IMR-90 (cell line): ENCODE measurements at places on chromosomes 11 and 22. TPM values are rescaled to one million over a fixed set of nuclear protein-coding genes. Genes with fewer than 3 reads are reported as not detected.

- no peak overlapping the region for H3K27ac ChIP-seq
- H3K36me3 ChIP-seq, result no peaks in the 10 kb centered on the region
- peak; percentile 17 for DNase-seq
- peaks cover 8% of the 10 kb centered on the region; the same call in 1 of the 2 replicates for H3K4me1 ChIP-seq
- no peak overlapping the region for H3K4me3 ChIP-seq
- H3K27me3 ChIP-seq, result peaks cover 40% of the 10 kb centered on the region
Observed at GRCh38 chr22:39453765-39454378, 2.9 kb upstream of the MGAT3 start.

DNA sequence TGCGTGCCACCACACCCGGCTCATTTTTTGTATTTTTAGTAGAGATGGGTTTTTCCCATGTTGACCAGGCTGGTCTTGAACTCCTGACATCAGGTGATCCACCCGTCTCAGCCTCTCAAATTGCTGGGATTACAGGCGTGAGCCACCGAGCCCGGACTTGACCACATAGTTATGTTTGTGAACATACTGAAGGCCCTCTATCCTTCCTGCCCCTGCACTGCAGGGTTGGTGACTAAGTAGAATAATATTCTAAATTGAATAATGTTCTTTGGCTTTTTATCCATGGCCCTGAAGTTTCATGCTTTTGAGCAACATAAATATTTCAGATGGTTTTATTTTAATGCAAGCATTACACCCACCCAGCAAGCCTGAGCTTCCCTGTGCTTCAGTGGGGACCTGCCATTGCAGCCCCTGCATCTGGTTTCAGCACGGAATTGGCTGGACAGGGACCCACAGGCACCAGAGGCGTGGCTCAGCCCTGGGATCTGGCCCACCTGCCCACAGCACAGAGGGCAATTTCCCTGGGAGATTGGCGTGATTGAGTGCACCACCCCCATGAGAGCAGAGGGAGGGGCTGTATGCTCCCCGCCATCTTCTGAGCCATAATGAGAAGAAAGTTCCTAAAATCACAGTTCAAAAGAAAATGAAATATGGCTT, 460.5 kb downstream of the BRD1 start:
- DNase-seq, result no peak
- no peaks in the 10 kb centered on the region for H3K4me1 ChIP-seq
- H3K27me3 ChIP-seq, result no peaks in the 10 kb centered on the region

- no peak overlapping the region for H3K4me3 ChIP-seq
- DNase-seq, result no peak
- H3K27me3 ChIP-seq, result peaks cover 14% of the 10 kb centered on the region
- 0 out of 2 replicates have a peak, but pooled peaks cover 2% of the 10 kb centered on the region for H3K4me1 ChIP-seq
Observed at GRCh38 chr11:11477695-11478420, 124.8 kb upstream of the CSNK2A3 start.

GRCh38 chr11:71309611-71310010, 57.2 kb upstream of the SHANK2 start:
- no peak for DNase-seq
- no peaks in the 10 kb centered on the region for H3K36me3 ChIP-seq
- no peak overlapping the region for H3K4me3 ChIP-seq
- no peaks in the 10 kb centered on the region; the same call in 1 of the 2 replicates for H3K4me1 ChIP-seq

DNA sequence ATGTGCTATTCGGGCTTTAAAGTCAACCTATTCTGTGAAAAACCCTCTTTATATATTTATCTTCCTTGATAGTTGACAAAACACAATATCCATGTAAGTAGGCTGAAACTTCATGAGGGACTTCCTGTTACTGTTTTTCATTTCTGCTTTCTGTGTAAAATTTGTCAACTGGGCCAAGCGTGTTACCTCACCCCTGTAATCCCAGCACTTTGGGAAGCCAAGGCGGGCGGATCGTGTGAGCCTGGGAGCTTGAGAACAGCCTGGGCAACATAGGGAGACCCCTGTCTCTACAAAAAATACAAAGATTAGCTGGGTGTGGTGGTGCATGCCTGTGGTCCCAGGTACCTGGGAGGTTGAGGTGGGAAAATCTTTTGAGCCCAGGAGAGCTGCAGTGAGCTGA, 66.5 kb upstream of the SLC25A18 start:
- H3K27me3 ChIP-seq, result no peaks in the 10 kb centered on the region; the same call in none of the 2 replicates
- no peak for DNase-seq
- H3K27ac ChIP-seq, result no peak overlapping the region
- no peaks in the 10 kb centered on the region for H3K4me1 ChIP-seq
- no peaks in the 10 kb centered on the region for H3K36me3 ChIP-seq

DNA sequence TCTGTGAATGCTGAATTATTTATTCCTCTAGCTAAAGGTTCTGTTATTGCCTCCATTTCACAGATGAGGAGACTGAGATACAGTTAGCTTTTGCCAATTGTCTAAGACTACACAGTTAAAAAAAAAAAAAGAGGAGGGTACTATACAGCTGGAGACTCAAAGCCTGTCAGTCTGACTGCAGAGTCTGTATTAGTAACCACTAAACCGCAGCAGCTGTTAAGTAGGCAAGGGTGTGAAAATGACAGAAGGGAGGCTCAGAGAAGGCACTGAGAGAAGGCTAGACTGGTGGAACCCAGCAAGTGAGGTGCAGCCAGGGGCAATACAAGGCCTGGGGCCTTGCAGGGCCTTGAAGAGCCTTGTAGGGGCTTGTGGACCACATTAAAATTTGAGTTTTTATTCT, 181.2 kb downstream of the CSNK2A3 start:
- no peaks in the 10 kb centered on the region for H3K36me3 ChIP-seq
- peaks cover 25% of the 10 kb centered on the region for H3K27me3 ChIP-seq
- DNase-seq, result no peak
- no peak overlapping the region for H3K4me3 ChIP-seq
- H3K4me1 ChIP-seq, result no peaks in the 10 kb centered on the region; the same call in 1 of the 2 replicates

DNA sequence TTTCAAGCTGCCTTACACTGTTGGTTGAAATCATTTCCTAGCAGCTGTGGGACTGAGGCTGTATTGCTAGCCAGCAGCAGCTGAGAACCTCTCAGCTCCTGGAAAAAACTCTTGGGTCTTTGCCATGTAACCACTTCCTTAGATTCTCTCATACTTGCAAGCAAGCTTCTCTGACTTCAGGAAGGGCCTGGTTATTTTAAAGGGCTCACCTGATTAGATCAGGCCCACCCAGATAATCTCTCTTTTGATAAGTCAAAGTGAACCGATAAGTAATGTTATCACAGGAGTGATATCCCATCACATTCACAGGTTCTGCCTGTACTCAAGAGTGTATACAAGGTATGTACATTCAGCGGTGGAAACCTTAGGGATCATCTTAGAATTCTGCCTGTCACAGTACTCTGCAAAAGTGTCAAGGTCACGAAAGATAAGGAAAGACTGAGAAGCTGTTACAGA, 7.4 kb upstream of the CLPB start:
- H3K4me3 ChIP-seq, result no peak overlapping the region
- H3K27me3 ChIP-seq, result peaks cover 6% of the 10 kb centered on the region
- no peaks in the 10 kb centered on the region for H3K4me1 ChIP-seq

- no peaks in the 10 kb centered on the region; the same call in 1 of the 2 replicates for H3K27me3 ChIP-seq
- no peak overlapping the region for H3K27ac ChIP-seq
- H3K4me3 ChIP-seq, result no peak overlapping the region
- DNase-seq, result peak; percentile 50
- H3K4me1 ChIP-seq, result no peaks in the 10 kb centered on the region
Observed at GRCh38 chr22:44620129-44620840, 81.7 kb upstream of the PRR5 start.

DNA sequence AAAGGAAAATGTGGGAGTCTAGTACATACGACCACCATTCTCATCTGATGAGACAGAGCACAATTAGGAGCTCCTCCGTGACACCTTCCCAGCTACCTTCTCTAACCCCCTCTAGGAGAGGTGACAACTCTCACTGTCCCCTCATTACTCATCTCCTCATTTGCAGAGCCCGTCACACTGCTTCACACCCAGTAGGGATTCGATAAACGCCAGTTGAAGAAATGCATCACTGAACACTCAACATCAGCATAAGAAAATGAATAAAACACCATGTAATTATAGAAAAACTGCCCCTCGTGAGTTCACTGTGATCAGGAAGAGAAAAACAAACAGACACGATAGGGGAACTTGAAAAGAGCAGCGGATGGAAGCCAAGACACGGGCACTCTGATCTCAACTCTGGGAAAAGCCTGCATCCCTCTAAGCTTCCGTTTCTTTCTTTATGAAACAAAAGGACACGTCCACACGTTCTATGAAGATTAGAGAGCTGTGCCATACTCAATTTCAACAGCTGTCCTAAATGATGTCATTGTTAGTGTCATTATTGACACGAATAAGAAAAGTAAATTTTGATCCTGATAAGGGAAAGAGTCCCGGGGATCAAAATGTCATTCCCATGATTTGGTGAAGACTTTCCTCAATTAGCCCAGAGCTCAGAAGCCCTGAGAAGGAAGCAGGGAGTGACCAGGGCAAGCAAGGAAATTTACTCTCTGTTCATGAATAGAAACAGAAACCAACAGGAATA, 356.9 kb downstream of the LARGE1 start:
- no peaks in the 10 kb centered on the region for H3K27me3 ChIP-seq
- no peak overlapping the region for H3K4me3 ChIP-seq
- no peak overlapping the region for H3K27ac ChIP-seq
- H3K4me1 ChIP-seq, result no peaks in the 10 kb centered on the region
- no peaks in the 10 kb centered on the region for H3K36me3 ChIP-seq

DNA sequence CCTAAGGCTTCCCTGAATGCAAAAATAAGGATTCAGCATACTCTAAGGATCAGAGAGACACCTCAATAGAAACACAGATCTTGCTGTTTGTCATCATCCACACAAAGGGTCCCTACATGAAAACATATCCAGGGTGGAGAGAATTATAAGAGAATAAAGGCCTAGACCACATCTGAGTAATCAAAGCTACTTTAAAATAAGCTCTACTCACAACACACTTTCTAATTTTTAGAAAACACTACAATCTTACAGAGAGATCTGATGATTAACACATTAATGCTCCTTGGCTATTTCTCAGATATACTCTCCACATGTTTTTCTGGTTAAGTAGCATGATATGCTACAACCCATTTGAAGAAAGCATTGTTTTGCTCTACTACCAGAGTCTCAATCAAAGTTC, 108.2 kb downstream of the ETS1 start:
- H3K27me3 ChIP-seq, result no peaks in the 10 kb centered on the region
- H3K36me3 ChIP-seq, result peaks cover 35% of the 10 kb centered on the region
- H3K4me1 ChIP-seq, result peaks cover 28% of the 10 kb centered on the region
- H3K27ac ChIP-seq, result no peak overlapping the region

- H3K4me3 ChIP-seq, result no peak overlapping the region
- H3K36me3 ChIP-seq, result peaks cover 23% of the 10 kb centered on the region
- H3K27me3 ChIP-seq, result no peaks in the 10 kb centered on the region
- DNase-seq, result peak; percentile 31
Observed at GRCh38 chr22:28030473-28030872, 111.4 kb upstream of the PITPNB start.

- H3K27ac ChIP-seq, result no peak overlapping the region
- DNase-seq, result no peak
- H3K4me3 ChIP-seq, result no peak overlapping the region
- no peaks in the 10 kb centered on the region for H3K27me3 ChIP-seq
Observed at GRCh38 chr11:92278791-92279433, 54.3 kb downstream of the FAT3 start.

The OR52N1 gene
- polyA plus RNA-seq, result not detected in 2 replicates

The TIGD3 gene
- 0.12 TPM in 1 of 2 replicates, not detected in the other for polyA plus RNA-seq

The ALG8 gene
- 28.2 and 31.8 TPM in 2 replicates for polyA plus RNA-seq

The TRIM48 gene
- not detected in 2 replicates for polyA plus RNA-seq

The TMA7B gene
- not detected in 2 replicates for polyA plus RNA-seq
